ENCODE measurements at places on chromosomes 6 and 20. TPM values are rescaled to one million over a fixed set of nuclear protein-coding genes. Genes with fewer than 3 reads are reported as not detected.

DNA sequence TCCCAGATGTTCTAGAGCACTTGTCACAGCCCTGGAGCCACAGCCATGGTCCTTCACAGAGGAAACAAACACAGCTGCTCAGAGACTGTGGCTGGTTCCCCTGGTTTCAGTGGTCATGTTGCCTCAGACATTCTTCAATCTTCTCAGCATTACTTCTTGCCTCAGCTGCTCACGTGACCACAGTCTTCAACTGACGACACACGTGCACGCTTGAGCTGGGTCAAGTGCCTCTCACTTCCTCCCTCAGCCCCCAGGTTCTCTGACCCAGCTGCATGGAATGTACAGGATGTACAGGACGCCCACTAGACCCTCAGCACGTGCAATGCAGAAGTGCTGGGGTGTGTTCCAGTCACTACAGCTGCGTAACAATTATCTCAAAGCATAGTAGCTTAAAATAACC lies 159.8 kb upstream of the GGTLC1 start:
- DNase-seq, result no peak

The CD109 gene
- 27.4 TPM for total RNA-seq

DNA sequence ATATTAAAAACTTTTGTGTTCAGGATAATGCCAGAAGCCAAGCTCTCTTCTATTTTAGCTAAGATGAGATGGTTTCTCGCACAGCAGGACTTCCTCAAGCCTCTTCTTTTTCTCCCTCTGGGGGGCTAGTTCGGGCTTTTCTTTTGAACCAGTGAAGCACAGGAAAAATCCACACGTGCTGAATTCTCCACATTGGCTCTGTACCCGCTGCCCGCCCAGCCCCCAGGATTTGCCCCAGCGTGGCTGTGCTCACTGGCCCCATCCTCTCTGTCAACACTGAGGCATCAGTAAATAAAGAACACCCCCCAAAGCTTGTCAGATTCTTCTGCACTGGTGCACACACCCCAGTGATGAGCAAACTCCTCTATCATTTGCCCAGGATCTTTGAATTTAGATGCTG lies 232.8 kb downstream of the ZNF217 start:
- no peak for DNase-seq

DNA sequence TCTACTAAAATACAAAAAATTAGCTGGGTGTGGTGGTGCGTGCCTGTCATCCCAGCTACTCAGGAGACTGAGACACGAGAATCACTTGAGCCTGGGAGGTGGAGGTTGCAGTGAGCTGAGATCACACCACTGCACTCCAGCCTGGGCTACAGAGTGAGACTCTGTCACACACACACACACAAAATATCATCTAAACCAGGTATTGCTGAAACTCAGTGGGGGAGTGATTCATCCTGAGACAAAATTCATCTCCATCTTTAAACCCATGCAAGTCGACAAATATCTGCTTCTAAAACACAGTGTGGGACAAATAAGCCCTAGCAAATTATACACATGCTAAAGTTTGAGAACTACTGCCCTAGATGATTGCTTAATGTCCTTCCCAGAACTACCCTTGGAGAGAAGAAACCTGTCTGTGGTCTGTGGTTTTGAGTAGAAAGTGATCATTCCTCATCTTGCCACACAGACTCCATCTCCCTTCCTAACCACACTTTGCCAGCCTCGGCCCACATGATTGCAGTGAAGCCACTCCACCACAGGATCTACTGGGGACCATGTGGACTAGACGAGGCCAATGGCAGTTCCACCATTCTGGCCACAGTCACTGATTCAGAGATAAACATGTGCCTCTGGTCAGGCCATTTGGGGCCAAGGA lies 130.3 kb downstream of the OPRM1 start:
- no peak for DNase-seq

All from bronchial epithelial cell (primary cell).